ENCODE measurements at places on chromosomes 3 and 15.

GRCh38 chr3:58532794-58533220 is 4.2 kb downstream of the ACOX2 start:
- DNase-seq = peak; percentile 20

GRCh38 chr3:127817406-127817841 is 4.9 kb downstream of the MGLL start:
- DNase-seq = no peak

DNA sequence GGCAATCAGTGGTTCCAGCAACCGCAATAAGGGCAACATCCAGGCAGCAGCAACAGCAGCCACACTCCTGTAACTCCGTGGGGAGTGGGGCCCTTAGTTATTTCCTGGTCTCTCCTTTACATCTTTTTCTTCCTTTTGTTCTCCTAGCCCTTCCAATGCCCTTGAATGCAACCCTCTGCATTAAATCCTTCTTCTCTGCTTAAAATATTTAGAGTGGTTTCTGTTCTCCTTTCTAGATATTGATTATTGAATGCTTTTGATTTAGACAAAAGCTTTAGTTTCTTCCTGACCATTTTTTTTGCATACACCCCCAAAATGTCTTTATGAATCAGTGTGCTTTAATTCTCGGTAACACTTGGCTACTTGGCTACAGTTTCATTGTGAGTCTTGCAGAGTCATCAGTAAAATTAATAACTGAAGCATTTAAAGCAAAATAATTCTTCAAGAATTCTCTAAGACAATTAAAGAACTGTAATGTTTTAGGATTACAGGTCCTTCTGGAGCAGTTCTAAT is 586.1 kb downstream of the MECOM start:
- DNase-seq = no peak

GRCh38 chr3:47409688-47410416 is 29.0 kb downstream of the PTPN23 start:
- no peak for DNase-seq

DNA sequence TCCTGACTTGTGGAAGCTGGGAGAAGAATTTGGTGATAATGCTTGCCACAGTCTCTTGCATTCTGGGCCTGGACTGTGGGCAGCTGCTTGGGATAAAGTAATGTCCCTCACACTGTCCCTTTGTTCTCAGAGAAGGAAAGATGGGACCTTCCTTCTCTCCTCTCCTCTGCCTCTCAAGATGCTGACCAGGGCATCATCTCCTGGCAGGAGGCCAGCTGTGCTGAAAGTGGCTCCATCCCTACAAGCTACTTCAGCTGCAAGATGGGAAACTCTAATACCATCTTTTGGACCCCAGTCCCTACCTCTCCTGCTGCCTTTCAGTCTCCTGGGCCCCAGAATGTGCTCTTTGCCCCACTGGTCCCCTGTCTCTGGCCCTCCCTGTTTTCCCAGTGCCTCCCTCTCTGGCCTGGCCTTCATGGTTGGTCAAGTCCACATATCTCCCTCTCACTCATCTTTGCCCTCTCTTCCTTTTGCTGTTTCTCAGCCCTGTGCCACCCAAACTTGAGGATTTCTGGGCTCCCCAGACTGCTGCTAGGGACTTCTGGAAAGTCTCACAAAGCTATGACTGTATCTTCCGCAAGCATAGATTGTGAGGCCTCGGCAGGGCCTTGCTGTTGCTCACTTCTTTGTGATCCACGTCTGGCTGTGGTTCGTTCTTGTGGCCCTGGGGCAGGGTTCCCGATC is 7.1 kb upstream of the SLC6A20 start:
- no peak for DNase-seq

- no peak for DNase-seq
These were observed 16.6 kb downstream of the CSRNP1 start for GRCh38 chr3:39136533-39137434.

GRCh38 chr3:51687431-51688205 is 16.6 kb downstream of the TEX264 start:
- DNase-seq = no peak

GRCh38 chr3:52217409-52217805 is 8.0 kb downstream of the TLR9 start:
- no peak for DNase-seq

DNA sequence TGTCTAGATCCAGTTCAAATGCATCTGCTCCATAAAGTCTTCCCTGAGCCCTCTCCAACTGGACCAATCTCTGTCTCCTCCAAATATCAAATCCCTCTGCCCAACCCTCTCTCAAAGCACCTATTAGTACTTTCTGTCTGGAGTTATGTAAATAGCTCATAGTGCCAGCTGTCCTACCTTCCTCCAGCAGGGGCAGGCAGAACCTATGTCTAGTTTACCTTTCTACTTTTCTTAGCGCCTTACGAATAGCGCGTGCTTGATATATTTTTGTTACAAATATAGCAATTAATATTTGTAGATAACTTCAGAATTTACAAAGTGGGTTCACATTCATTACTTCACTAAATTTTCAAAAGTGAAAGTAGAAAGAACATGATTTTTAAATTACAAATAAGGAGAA is 14.0 kb upstream of the CCDC80 start:
- no peak for DNase-seq

- DNase-seq = no peak
These were observed 516.7 kb upstream of the MDFIC2 start for GRCh38 chr3:70829092-70829491.

GRCh38 chr15:82730022-82730530 is 20.4 kb upstream of the AP3B2 start:
- DNase-seq = peak; percentile 72

DNA sequence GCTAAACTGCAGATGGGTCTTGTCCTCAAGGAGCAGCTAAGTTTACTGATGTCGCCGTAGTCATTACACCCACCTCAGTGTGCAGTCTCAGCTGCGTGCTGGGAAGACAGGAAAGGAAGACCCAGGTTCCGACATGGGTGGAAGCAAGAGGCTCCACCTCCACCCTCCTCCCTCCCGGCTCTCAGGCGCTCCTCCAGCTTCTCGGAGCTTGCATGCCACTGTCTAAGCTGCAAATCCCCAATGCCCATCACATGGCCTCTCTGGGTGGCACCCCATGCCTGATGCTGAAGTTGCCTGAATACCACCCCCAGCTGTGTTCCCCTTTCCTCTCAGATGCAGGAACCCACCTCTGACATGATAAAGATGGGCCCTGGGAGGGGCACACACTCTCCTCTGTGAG is 58.5 kb downstream of the MGLL start:
- DNase-seq = no peak

DNA sequence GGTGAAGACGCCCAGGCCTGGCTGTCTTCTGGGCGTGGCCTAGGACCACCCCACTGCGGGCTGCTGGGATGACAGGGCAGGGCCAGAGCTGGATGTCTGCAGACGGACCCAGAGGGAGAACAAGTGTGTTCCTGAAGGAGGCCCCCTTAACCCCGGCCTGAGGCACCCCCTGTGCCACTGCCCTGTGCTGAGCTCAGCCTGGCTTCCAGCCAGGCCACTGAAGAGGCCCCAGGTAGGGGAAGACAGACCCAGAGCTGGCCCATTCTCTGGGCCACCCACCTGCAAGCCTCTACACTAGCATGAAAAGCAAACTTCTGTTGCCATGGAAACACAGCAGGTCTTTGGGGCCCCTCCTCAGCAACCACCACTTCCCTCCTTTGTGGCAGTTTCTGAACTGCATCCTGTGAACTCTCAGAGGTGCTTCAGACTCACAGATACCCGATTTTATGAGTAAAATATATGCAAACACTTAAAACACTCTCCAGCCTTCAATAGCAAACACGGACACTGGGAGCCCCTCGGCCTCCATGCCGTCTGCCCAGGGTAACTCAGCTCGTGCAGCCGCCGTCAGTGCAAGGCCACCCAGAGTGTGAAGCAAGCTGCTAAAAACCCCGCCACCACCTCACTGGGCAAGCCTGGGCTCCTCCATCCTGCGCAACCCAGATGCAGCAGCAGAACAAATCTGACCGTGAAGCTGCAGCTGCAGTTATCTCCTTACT is 42.5 kb downstream of the CMTM6 start:
- DNase-seq = peak; percentile 69

GRCh38 chr15:35173444-35174118 is 88.5 kb upstream of the NANOGP8 start:
- no peak for DNase-seq

DNA sequence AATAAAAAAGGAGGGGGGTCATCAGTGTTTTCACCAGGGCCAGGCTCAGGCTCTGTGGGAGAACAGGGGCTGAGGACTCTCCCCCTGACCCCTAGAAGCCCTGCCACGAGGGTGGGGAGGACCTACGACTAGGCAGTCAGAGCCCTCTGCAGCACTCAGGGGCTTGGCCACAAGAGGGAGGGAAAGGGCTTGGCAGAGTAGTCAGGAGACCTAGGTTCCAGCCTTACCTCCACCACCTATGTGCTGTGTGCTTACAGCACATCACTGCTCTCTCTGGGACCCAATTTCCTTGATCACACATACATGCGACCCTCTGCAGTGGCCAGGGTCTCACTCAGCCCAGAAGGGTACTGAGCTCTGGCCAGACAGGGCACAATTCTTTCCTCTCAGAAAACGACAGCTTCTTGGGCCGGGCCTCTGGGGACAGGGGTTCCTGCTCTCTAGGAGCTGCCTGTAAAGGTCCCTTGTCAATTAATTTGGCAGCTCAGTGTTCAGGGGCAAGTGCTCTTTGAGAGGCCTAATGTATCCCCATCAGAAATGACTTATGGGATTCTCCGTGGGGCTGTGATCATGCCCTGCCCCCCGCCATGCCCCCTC is 16.4 kb upstream of the SKIC8 start:
- no peak for DNase-seq

DNA sequence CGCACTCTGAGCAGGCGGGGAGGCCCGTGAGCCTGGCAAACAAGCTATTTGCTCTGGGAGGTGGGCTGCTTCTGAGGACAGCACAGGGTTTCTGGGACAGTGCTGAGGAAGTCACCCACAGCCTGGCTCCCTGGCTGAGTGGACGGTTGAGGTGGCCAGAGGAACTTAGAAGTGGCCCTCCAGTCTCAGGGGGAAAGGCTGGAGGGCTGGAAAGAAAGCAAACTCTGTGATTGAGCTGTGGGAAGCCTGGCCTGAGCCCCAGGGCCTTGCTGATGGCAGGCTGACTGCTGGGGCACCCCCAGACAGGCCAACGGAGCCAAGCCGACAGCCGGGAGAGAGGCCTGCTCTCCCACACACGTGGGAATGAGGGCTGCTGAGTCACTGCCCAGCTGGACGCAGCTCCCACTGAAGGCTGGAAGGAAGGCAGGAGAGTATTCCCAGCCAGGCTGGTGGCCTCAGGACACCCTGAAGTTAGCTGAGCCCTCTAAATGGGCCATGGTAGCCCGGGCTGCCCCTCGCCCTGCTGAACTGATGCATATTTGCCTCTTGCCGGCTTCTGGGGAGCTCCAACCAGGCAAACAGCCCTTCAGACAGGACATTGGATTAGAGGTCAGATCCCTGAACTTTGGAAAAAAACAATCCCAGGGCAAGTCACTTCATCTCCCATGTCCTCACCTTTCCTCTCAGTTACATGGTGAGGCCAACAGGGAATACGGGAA is 98.0 kb upstream of the TLE3 start:
- no peak for DNase-seq

DNA sequence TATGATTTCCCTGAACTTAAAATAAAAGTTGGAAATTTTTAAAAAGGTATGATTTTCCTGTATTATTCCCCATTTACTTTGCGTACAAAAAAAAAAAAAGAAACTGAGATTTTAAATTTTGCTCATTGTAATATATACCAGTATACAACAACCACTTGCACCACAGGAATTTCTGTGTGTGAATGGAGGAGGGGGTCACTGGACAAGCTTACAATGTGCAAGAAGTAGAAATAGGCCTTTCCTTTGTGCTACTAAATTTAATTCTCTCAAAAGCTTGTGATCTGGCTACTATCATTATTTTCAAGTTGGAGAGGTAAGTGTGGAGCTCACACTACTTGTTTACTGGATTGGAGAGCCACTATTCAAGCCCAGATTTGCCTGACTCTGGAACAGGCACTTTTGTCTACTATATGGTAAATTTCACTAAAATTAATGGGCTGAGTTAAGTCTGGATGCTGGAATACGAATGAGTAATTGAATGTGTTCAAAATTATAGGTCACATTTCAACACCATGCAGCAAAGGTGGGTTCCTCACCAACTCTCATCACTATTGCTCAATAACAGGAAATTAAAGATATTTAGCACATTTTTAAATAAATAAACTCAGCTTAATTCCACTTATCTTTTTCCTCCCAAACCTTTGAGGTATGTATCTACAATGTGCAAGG is 148.0 kb upstream of the MBNL1 start:
- DNase-seq = no peak

GRCh38 chr15:78035861-78036476 is 41.5 kb downstream of the TBC1D2B start:
- DNase-seq = no peak

GRCh38 chr3:19348941-19349564 is 200.7 kb downstream of the KCNH8 start:
- peak; percentile 20 for DNase-seq

- no peak for DNase-seq
These were observed 50.8 kb downstream of the RFTN1 start for GRCh38 chr3:16462679-16463078.

- DNase-seq = no peak
These were observed 4.6 kb downstream of the ITGA11 start for GRCh38 chr15:68427366-68427765.

- DNase-seq = no peak
These were observed 72.2 kb downstream of the FAM174B start for GRCh38 chr15:92583096-92584034.

DNA sequence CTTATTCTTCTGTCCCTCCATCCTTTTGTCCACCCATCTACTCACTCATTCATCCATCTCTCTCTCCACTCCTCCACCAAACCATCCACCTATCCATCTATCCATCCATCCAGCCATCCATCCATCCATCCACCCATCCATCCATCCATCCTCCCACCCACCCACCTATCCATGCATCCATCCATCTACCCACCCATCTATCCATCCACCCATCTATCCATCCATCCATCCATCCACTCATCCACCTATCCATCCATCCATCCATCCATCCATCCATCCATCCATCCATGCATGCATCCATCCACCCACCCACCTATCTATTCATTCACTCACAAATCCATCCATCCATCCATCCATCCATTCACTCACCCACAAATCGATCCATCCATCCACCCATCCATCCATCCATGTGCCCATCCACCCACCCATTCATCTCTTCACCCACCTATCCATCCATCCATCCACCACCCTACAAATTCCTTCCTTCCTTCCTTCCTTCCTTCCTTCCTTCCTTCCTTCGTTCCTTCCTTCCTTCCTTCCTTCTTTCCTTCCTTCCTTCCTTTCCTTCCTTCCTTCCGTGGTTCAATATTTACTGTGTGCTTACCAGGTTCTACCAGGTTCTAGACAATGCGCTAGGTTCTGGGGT is 17.3 kb downstream of the ATP2B2 start:
- DNase-seq = no peak

- no peak for DNase-seq
These were observed 3.7 kb upstream of the TF start for GRCh38 chr3:133742351-133743091.

- no peak for DNase-seq
These were observed 20.6 kb upstream of the VEPH1 start for GRCh38 chr3:157523814-157524213.

GRCh38 chr3:169387751-169388696 is 275.5 kb downstream of the MECOM start:
- DNase-seq = no peak
